NCI-H345 (cell line): ENCODE measurements at places on chromosomes 12 and 14.

DNA sequence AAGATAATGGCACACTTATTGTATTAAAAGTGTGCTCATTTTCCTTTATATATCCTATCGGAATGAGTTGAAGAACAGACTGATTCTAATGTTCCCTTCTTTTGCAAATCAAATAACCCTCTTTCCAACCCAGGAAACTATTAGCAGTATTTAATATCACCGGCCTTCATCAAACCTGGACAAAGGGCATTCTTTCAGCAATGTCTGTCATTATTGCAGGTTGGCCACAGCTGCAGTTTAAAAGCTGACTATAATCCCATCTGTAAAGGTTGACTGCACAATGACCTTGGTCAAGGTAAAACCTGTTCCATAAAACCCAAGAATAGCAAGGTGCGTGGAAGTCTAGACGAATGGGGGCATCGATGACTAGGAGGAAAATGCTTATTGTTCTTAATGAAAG lies 472.3 kb upstream of the SOX5 start:
- DNase-seq: no peak

DNA sequence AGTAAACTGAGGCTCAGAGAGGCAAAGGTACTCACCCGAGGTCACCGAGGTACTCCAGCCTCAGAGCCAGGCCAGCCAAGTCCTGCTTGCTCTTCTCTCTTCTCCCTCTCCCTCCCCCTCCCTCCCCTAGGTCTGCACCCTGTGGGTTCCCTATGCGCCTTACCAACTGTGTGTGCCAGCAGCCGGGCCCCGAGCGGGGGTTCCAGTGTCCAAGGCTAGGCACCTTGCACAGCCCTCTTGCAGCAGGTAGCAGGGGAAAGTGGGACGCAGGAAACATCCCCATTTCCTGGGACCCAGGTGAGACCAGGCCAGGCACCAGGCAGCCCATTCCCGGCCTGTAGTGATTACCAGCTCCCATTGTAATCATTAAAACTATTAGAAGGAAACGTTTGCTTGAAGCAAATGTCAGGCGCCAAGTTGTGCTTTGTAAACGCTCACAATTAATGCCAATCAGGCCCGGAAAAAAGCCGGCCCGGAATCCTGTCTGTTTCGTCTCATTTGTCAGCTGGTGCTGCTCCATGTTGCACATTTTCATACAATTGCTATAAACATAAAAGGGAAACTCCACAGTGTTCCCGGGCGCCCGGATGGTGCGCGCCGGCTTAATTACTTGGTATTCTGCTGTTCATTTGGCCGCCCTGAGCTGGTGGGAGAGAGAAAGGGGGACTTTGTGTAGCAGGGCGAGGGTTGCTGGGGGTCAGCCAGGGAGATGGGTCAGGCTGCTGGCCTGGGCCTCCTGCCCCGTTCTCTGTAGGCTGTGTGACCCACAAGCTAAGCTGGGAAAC lies 11.9 kb downstream of the FAM222A start:
- no peak for DNase-seq

GRCh38 chr14:91068642-91069041 lies 8.2 kb upstream of the RPS6KA5 start:
- DNase-seq: no peak

DNA sequence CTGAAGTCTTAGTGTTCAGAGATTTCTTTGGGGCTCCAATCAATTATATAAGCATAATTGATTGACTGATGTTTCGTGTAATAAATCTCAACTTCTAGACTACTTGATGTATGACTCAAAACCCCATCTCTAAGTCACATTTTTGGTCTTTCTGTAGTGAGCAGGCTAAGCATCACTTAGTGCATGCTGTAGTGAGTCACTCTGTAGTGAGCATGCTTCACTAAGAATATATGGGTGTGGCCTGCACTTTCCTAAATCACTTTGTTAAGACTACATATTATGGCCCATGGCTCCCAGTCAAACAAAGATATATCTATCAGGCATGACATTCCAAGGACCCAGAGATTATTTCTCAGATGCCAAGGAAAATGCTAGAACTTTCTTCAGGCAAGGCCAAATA lies 909.4 kb upstream of the LRFN5 start:
- DNase-seq: no peak
